ENCODE measurements at places on chromosomes 1 and 21.

DNA sequence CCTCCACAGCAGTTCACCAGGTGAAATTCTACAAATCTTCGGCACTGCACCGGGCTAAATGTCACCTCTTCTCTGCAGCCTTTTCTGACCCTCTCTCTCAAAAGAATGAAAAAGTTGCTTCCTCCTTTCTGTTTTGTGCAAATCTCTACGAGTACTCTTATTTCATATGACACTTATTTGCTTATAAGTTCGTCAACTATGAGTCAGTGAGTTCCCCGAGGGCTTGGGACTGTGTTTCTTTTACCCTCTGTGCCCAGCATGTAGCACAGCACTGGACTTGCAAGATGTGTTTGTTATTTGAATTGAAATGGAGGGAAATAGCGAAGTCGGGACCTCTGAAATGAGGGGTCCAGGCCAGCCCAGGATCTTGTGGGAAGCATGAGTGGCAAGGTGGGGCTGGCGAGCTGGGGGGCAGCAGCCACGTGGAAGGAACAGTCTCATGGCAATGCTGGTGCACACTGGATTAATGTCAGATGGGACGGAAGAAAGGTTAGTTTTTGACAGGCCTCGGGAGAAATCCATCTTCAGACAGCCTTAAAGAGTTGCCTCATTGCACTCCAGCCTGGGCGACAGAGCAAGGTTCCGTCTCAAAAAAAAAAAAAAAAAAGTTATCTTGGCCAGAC, 6.2 kb downstream of the SLC6A9 start:
- DNase-seq: no peak

DNA sequence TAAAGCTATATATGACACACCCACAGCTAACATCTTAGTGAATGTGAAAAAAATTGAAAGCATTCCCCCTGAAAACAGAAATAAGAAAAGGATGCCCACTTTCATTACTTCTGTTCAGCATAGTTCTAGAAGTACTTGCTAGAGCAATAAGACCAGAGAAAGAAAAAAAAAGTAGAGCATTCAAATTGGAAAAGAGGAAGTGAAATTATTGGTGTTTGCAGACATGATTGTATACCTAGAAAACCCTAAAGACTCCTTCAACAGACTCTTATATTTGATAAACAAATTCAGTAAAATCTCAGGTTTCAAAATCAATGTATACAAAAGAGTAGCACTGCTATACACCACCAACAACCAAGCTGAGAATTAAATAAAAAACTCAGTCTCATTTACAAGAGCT, 1461.0 kb downstream of the AMY1C start:
- DNase-seq: no peak

DNA sequence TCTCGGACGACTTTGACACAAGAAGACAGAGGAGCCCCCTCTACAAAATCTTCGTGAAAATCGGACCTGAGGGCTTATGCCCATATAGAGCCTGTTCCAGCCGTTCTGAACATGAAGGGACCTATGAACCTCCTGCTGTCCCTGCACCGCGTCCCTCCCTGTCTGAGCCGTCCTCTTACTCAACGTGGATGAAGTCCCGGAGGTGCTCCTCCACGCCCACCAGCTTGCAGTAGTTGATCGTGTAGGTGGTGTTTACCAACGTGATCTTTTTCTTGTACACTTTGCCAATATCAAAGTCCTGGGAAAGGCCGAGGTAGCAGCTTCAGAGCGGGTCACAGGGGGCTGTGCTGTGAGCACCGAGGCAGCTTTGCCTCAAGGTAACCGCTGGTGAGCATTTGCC, 40.0 kb downstream of the CFAP74 start:
- no peak for DNase-seq

GRCh38 chr1:182069028-182069466, 7.5 kb upstream of the ZNF648 start:
- DNase-seq: no peak

DNA sequence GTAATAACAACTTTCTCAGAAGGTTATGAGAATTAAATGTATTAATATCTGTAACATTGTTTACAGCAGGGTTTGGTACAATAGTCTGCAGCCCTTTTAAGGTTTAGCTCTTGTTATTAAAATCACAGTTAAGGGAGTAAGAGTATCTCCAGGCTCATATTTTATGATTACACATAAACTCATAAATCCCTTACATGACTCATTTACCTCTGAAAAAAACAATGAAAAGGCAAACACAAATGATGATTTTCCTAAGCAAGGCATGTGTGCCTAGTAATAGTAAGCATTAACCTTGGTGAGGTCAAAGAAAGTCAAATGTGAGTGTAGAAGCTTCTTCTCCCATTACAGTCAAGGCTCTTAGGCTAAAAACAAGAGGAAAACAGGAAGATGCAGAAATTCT, 84.5 kb upstream of the ADGRL4 start:
- no peak for DNase-seq

- DNase-seq: no peak
Observed at GRCh38 chr1:46413596-46413985, 19.5 kb downstream of the FAAH start.

DNA sequence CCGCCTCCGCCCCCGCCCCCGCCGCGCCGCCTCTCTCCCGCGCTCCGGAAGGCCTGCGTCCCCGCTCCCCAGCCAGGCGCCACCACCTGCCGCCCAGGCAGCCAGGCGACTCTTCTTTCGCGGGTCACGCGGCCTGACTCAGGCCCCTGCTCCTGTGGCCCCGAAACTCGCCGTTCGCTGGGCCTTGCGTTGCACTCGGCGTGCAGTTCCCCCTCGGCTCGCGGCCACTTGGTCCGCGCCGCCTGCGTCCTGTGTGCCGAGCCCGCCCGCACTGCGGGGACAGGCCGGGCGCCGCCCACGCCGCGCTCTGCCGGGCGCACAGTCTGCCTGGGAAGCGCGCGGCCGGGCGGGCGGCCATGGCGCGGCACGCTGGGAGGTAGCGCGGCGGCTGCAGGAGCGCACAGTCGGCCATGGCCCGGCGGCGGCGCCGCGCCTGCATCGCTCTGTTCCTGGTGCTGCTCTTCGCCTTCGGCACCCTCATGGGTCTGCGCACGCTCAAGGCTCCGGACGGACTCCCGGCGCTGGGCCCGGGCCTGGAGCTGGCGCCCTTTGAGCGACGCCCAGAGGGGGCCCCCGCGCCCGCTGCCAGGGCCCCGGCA, at the start of gene MANEAL:
Gene MANEAL, plus strand, starts transcription at position 75 of the 599 bp plus-strand sequence. Its CDS starts 336 bp downstream, at position 411.
- DNase-seq: peak; percentile 77

DNA sequence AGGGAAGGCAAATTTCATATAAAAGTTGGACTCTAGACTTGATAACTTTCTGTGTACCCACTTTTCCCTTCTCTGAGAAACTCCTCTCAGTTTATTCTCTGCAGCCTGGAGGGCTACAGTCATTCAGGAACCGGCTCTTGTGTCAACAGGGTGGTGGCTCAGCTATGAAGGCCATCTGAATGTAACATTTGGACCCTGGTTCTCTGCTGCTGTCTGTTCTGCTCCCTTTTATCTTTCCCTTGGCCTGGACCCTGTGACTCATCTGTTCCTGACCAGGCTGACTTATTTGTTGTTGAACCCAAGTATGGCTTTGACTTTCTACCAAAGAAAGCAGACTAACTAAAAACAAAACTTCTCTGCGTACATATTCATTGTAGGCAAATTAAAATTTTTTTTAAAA, 75.4 kb downstream of the CENPF start:
- DNase-seq: no peak

DNA sequence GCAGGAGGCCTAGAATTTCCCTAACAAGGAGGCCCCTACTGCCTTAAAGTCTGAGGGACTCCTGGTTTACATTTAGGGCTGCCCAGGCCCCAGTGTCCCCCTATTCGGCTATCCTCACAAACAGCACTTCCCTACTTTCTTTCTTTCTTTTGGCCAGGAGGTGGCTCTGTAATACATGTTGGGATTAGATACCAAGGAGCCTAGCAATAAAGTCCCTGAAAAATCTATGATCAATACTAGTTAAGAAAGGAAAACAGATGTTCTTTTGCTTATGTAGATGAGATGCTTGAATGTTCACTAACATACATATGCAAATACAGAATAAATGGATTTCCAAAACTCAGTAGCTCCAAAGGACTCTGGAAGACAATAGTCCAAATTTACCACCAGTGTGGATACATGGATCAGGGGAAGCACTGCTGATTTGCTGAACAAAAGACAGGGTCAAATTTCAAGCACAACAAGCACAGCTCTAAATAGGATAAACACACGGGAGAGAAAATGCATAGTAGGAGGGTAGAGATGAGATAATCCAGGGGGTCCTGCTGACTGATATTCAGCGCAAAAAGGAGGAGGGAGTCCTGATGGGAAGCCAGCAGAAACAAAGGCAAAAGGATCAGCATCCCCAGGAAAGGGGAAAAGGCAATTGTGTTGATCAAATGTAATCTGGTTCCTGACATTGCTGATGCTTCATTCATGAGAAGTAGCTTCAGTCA, 240.0 kb downstream of the NUF2 start:
- no peak for DNase-seq

DNA sequence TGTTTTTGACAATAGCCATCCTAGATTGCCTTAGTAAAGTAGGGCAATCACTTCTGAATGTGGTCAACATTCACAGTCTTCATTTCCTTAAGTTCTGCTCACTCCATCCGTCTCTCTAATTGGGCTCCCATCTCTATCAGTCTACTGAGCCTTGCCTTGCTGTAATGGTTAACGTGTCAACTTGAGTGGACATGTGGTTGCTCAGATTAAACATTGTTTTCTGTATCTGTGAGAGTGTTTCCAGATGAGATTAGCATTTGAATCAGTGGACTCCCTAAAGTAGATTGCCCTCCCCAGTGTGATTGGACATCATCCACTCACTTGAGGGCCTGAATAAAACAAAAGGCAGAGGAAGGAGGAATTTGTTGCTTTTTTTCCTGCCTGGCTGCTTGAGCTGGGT, 26.4 kb downstream of the C1orf216 start:
- no peak for DNase-seq

Data from CMK (cell line).